ENCODE measurements at places on chromosomes 7 and 10. TPM values are rescaled to one million over a fixed set of nuclear protein-coding genes. Genes with fewer than 3 reads are reported as not detected.

- no peak overlapping the region for H3K4me3 ChIP-seq
- H3K36me3 ChIP-seq: peaks cover 3% of the 10 kb centered on the region
- no peak for DNase-seq
- no peaks in the 10 kb centered on the region for H3K4me1 ChIP-seq
- H3K27me3 ChIP-seq: no peaks in the 10 kb centered on the region
Measured at GRCh38 chr7:157875230-157876179, 538.7 kb downstream of the DNAJB6 start.

DNA sequence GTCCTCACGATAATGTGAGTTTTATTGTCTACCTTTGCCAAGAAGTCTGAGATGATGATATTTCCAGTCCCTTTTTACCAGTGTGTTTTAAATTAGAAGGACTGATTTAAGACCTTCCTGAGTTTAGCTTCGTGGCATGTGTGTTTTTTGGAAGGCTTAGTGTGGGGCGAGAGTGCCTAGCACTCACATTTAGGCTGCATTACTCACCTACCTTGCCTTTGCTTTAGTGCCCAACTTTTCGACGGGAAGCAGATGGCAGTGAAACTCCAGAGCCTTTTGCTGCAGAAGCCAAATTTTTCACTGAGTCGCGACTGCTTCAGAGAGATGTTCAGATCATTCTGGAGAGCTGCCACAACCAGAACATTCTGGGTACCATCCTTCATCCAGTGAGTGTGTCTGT lies 50.9 kb downstream of the SND1 start:
- no peak overlapping the region for H3K4me3 ChIP-seq
- H3K36me3 ChIP-seq: peaks cover 50% of the 10 kb centered on the region
- no peak overlapping the region for H3K27ac ChIP-seq
- H3K27me3 ChIP-seq: no peaks in the 10 kb centered on the region
- H3K4me1 ChIP-seq: peaks cover 23% of the 10 kb centered on the region
- DNase-seq: no peak

DNA sequence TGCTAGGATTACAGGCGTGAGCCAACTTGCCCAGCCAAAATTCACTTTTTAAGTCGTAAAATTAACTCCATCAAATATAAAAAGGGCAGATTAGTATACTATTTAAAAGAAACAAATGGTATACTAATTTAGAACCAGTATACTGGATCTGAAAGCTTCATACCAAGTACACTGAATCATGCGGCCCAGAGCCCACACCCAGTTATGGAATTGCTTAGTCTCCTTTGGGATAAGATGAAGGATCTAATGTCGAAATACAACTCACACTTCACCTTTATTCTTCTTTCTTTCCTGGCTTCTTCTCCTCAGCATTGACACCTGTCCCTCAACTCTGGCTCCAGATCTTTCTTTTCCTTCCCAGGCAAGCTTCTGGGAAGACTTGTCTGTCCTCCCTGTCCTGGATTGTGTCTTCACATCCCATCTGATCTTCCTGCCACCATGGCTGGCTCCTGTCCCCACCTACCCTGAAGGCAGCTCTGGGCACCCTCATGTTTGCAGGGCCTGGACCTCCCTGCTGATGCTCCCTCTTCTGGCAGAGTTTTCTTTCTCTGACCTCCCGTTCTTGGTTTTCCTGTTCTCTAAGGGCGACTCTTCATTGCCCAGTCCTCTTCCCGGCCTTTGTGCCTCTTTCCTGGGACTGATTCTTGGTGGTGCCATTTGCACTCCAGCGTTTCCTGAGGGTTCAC lies 57.8 kb upstream of the CTBP2 start:
- H3K36me3 ChIP-seq: no peaks in the 10 kb centered on the region
- H3K27me3 ChIP-seq: peaks cover 14% of the 10 kb centered on the region
- H3K4me3 ChIP-seq: no peak overlapping the region
- H3K4me1 ChIP-seq: peaks cover 14% of the 10 kb centered on the region
- H3K27ac ChIP-seq: no peak overlapping the region

DNA sequence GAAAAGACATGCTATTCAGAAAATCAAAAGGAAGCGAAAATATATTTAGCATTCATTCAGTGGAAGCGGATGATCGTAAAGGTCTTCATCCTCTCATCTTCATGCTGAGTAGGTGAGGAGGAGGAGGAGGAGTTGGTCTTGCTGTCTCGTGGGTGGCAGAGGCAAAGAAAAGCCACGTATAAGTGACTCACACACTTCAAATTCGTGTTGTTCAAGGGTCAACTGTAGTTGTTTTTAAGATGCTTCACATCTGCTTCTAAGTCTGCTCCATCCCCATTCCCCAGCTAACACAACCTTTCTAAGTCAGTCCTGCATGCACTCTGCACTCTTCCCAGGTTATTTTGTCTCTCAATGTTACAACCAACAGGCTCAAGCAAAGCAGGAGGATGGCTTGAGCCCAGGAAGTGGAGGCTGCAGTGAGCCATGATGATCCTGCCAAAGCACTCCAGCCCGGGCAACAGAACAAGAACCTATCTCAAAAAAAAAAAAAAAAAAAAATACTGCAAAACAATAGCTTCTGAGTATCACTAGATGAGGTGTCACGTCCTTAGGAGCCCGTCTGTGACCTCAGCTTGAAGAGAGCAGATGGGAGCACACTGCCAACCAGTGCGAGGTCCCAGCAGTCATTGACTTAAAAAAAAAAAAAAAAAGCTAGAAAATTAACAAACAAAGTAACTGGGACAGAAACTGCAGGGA lies 70.5 kb downstream of the SFMBT2 start:
- H3K4me3 ChIP-seq: no peak overlapping the region
- no peaks in the 10 kb centered on the region for H3K4me1 ChIP-seq
- no peaks in the 10 kb centered on the region for H3K36me3 ChIP-seq
- H3K27ac ChIP-seq: no peak overlapping the region

- no peak for DNase-seq
- no peaks in the 10 kb centered on the region for H3K4me1 ChIP-seq
- H3K27me3 ChIP-seq: peaks cover 84% of the 10 kb centered on the region
- H3K4me3 ChIP-seq: no peak overlapping the region
- H3K36me3 ChIP-seq: no peaks in the 10 kb centered on the region
Measured at GRCh38 chr10:80613466-80614170, 75.9 kb downstream of the SH2D4B start.

GRCh38 chr7:114879554-114879953 lies 42.3 kb upstream of the MDFIC start:
- no peak overlapping the region for H3K4me3 ChIP-seq
- no peaks in the 10 kb centered on the region for H3K36me3 ChIP-seq
- no peaks in the 10 kb centered on the region for H3K27me3 ChIP-seq
- peaks cover 2% of the 10 kb centered on the region for H3K4me1 ChIP-seq
- no peak overlapping the region for H3K27ac ChIP-seq
- DNase-seq: no peak

GRCh38 chr10:49297818-49298670 lies 926 bp upstream of the C10orf71 start:
- no peaks in the 10 kb centered on the region for H3K4me1 ChIP-seq
- no peak overlapping the region for H3K4me3 ChIP-seq
- DNase-seq: no peak
- H3K27me3 ChIP-seq: peaks cover 77% of the 10 kb centered on the region

DNA sequence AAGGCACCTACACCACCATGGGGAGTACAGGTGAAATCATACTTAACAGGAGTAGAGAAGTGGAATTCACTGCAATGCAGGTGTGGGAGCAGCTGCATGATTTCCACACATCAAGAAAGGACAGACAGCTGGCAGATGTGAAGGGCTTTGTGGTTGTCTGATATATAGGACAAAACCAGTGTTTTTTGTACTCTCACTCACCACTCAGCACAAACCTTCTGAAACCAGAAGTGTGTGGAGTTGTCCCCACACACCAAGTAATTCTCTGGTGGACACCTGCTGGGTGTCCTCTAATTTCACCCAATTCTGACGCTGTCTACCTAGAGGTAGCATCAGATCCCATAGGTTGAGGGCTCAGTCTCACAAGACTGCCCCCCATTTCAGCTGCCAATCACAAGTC lies 327.7 kb upstream of the KMT2E start:
- no peaks in the 10 kb centered on the region for H3K4me1 ChIP-seq
- H3K27ac ChIP-seq: no peak overlapping the region
- H3K27me3 ChIP-seq: peaks cover 32% of the 10 kb centered on the region
- no peaks in the 10 kb centered on the region for H3K36me3 ChIP-seq

- no peak overlapping the region for H3K27ac ChIP-seq
- H3K4me3 ChIP-seq: no peak overlapping the region
- H3K4me1 ChIP-seq: peaks cover 5% of the 10 kb centered on the region
- no peaks in the 10 kb centered on the region for H3K36me3 ChIP-seq
Measured at GRCh38 chr7:148521271-148521670, 69.3 kb upstream of the C7orf33 start.

GRCh38 chr7:116215551-116215950 lies 5.2 kb downstream of the TES start:
- no peak overlapping the region for H3K4me3 ChIP-seq
- peaks cover 43% of the 10 kb centered on the region for H3K4me1 ChIP-seq
- peak overlapping the region; percentile 77 for H3K27ac ChIP-seq
- no peaks in the 10 kb centered on the region for H3K27me3 ChIP-seq

DNA sequence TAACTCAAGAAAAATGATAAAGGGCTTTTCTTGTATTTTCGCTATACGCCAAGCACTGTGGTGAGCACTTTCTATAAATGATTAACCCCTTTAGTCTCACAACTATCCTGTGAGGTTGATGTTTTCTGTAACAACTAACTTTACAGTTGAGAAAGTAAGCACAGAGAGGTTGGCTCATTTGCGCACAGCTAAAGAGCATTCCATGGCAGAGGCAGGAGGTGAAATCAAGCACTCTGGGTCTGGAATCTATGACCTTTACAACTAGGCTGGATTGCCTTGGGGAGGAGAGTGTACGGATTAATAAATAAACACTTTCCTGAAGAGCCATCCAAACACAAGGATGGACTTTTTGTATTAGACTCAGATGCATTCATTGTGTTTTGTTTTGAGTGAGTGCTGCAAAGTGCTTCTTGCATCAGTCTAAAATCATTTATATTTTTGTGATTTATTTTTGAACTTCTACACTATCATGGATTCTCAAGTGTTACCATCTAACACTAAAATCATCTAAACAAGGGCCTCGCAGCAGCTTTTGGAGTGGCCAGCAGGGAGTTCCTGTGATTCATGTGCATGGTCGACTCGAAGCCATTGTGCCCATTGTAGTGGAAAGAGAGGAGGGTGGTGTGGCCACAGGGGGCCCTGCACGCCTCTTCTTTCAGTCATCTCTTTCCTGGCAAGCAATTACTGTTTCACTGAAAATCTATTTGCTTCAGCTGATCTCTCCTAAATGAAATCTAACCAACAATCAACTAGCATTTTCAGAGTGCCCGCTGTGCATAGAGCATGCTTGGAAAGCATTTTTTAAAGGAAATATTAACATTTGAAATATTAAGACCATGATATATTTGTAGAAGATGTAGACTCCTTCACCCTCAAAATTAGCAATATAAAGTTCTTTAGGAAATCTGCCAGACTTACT lies 633.4 kb upstream of the COBL start:
- H3K4me3 ChIP-seq: no peak overlapping the region
- no peaks in the 10 kb centered on the region for H3K36me3 ChIP-seq
- no peaks in the 10 kb centered on the region for H3K4me1 ChIP-seq
- no peak overlapping the region for H3K27ac ChIP-seq

- peak overlapping the region; percentile 1 for H3K4me3 ChIP-seq
- H3K27ac ChIP-seq: peak overlapping the region; percentile 91
- no peak for DNase-seq
- no peaks in the 10 kb centered on the region for H3K36me3 ChIP-seq
- no peaks in the 10 kb centered on the region for H3K27me3 ChIP-seq
Measured at GRCh38 chr7:18356191-18356645, 139.3 kb upstream of the HDAC9 start.

The GNAT3 gene
- total RNA-seq: not detected

The BMPR1A gene
- total RNA-seq: 21.4 TPM

The OPN1SW gene
- not detected for total RNA-seq

The CCDC146 gene
- 8.8 TPM for total RNA-seq

The GAD2 gene
- not detected for total RNA-seq

The HOGA1 gene
- 7.9 TPM for total RNA-seq

The AGAP5 gene
- total RNA-seq: 12.1 TPM

The ATP6V0A4 gene
- total RNA-seq: 5.6 TPM

All from Calu3 (cell line).